NCI-H146 (cell line): ENCODE measurements at places on chromosomes 12 and 14.

- DNase-seq = peak; percentile 72
Measured at GRCh38 chr12:81128930-81129554, 51.2 kb downstream of the ACSS3 start.

DNA sequence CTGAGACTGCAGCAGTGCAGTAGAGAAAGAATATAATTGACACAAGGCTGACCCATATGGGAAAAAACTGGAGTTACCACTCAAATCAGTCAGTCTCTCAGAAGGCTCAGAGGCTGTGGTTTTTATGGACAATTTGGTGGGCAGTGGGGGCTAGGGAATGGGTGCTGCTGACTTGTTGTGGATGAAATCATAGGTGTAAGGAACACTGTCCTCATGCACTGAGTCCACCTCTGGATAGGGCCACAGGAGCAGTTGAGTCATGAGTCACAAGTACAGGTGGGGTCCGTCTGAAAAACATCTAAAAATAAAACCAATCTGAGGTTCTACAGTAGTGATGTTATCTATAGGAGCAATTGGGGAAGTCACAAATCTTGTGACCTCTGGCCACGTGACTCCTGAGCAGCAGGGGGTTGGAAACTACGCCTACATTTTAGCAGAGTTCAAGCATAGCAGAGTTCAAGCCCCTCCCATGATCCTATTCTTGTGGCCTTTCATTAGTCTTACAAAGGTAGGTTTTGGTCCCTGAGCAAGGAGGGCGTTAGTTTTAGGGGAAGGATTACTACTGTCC lies 18.1 kb upstream of the SGPP1 start:
- no peak for DNase-seq

GRCh38 chr12:79174626-79175025 lies 310.1 kb downstream of the SYT1 start:
- DNase-seq = no peak

DNA sequence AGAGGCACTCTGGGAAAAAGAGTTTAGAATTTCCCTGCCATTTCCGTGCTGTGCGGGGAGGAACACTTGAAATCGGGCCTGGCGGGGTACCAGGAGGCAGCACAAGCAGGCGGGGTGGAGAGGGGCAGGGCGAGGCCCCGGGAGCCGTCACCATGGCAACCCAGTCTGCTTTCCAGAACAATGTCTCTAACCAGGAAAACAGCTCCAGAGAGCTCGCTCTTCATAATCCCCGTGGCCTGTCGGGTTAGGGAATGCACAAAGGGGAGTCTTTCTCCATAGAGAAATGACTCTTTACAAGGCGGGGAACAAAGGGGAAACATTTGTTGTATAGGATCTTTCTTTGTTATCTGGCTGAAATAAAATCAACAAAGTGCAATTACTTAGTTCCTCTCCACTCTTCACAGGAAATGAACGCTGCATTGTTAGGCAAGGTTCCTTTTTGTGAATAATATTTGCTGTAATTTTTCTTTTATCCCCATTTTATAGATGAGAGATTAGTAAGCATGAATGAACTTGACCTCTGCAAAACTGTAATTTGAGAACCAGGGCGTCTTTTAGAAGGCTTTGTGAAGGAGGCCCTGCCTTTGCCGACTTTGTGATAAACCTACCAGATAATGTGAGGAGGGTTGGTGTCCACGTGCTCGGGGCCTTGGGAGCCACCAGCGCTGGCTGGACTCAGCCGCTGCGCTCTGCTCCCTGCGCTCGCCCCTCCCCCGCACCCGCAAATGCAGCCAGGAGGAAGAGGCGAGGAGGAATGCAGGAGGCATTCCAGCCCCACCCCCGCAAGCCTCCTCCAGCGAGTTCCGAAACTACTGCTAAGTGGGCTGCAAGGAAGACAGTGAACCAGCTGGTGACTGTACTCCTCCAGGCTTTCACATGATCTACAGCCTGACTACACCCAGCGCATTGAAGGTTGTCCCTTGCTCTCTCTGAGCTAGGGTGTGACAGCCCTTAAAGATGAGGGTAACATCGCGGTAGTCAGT lies 105.2 kb upstream of the ATF7IP start:
- peak; percentile 95 for DNase-seq

DNA sequence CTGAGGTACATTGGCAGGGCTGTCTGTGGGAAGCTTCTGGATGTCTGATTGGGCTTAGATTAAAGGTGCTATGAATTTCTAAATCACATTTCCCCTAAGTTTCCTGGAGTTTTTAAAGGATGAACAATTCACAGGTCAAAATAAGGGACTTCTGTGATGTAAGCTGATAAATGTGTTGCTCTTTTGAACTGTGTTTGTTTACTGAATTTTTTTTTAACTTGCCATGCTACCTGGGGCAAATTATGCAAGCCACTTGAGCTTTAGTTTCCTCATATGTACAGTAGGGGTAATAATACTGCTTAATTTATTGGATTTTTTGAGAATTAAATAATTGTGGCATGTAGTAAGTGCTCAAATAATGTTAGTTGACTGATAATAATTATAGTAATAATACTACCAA lies 52.8 kb upstream of the CCDC91 start:
- DNase-seq = no peak

GRCh38 chr12:6229224-6230218 lies 29.3 kb downstream of the CD9 start:
- DNase-seq = no peak

DNA sequence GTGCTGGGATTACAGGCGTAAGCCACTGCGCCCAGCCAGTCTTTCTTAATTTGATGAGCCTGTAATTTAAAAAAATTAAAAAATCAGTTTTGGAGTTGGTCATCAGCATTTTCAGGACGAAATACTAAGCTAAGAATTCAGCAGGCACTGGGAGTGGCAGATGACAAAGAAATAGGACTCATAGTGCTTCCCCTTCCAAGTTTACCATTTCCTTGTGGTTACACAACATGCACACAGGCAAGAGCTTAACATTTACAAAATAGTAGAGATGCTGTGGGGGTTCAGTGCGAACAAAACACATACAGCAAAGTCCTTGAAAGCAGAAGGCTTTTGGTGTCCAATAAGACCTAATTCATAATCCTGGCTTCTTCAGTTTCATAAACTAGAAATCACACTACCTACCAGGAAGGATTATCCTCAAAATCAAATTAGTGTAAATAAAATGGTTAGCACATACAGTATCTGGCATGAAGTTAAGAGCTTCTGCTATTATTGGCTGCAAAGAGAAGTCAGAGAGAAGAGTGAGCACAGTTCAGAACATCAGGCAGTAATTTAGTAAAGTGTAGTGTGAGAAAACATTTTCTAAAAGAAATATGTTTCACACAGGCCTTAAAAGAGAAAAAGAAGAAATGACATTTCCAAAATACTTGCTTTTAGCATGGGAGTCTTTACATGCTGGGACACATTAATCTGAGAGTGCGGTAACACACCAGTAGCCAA lies 22.2 kb upstream of the KIF21A start:
- no peak for DNase-seq

GRCh38 chr14:72801836-72802587 lies 91.9 kb downstream of the DPF3 start:
- DNase-seq = no peak

GRCh38 chr14:60721326-60722106 lies 2.6 kb downstream of the SIX4 start:
- peak; percentile 34 for DNase-seq

DNA sequence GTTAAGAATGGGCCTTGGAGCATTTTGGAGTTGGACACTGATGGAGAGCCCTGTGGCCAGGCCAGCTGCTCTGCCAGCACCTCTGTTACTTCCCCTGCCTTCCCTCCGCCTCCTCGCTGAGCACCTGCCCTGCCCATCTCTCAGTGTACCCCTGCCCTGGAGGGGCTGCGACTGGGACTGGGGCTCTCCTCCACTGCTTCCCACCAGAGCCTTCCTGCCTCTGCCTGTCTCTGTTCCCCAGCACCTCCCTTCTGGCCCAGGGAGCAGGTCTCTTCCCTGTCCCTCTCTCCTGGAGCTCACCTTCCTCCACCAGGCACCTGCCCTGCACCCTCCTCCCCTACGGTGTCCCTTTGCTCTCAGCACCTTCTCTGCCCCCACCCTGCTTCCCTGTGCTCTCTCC lies 62.1 kb downstream of the WDR20 start:
- no peak for DNase-seq

GRCh38 chr14:99774556-99775307 lies 18.5 kb upstream of the EML1 start:
- DNase-seq = no peak

GRCh38 chr12:111419784-111420183 lies 14.1 kb downstream of the SH2B3 start:
- no peak for DNase-seq

GRCh38 chr12:19959353-19959752 lies 409.0 kb upstream of the PDE3A start:
- DNase-seq = no peak

- DNase-seq = no peak
Measured at GRCh38 chr14:74660167-74660566, 48.1 kb upstream of the LTBP2 start.

GRCh38 chr12:99390707-99391106 lies 256.8 kb upstream of the GARIN6 start:
- no peak for DNase-seq

DNA sequence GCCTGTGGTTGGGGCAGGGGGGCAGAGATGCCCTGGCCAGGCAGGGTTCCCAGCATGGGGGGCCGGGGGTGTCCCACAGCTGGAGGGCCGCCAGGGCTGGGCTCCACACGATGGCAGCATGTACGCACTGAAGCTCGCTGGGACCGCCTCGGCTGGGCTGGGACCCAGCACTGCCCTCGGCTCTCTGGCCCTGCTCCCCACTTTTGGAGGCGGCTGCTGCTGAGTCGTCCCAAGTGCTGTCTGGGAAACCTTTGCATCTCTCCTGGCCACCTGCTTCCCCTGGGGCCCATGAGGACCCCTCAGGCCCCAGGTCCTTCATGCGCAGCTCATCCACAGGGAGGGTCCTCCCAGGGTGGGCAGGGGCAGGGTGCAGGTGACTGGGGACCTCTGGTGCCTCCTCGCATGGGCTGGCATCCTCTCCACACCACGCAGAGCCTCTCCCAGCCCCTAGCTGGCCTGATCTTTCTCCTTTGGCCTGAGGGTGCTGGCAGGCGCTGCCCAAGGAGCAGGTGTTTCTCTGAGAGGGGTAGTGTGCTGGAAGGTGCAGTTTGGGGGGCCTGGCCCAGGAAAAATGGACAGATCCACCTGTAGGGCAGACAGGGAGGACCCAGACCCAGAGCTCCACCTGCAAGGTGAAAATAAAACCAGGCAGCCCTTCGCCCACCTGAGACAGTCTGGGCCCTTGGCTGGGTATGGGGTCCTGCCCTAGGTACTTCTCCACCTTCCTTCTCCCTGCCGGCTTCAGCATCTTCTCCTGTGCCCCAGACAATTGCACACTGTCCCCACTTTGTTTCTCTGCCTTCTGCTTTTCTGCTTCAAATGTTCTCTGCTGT lies 46.9 kb downstream of the DLK1 start:
- no peak for DNase-seq

DNA sequence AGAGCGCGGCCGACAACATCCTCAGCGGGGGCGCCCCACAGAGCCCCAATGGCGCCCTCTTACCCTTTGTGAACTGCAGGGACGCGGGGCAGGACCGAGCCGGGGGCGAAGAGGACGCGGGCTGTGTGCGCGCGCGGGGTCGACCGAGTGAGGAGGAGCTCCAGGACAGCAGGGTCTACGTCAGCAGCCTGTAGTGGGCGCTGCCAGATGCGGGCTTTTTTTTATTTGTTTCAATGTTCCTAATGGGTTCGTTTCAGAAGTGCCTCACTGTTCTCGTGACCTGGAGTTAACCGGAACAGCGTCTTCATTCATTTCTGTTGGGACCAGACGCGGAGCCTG lies 103.8 kb upstream of the FKBP4 start:
- no peak for DNase-seq

- peak; percentile 4 for DNase-seq
Measured at GRCh38 chr14:74905595-74906142, 17.4 kb downstream of the RPS6KL1 start.

- DNase-seq = no peak
Measured at GRCh38 chr12:76299536-76300296, 48.5 kb downstream of the BBS10 start.

GRCh38 chr12:122072031-122072970 lies 6.3 kb upstream of the MLXIP start:
- DNase-seq = peak; percentile 83

DNA sequence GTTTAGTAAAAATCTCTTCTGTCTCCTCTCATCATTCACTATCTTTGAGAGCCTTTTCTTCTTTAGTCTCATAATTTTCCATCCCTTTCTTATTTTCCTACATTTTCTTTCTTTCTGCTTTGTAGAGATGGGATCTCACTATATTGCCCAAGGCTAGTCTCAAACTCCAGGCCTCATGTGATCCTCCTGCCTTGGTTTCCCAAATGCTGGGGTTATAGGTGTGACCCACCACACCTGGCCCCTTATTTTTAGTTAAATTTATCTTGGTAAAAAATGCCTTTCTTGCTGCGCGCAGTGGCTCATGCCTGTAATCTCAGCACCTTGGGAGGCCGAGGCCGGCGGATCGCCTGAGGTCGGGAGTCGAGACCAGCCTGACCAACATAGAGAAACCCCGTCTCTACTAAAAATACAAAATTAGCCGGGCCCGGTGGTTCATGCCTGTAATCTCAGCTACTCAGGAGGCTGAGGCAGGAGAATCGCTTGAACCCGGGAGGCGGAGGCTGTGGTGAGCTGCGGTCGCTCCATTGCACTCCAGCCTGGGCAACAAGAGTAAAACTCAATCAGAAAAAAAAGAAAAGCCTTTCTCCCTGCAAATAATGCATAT lies 996 bp downstream of the SLC2A3 start:
- no peak for DNase-seq

DNA sequence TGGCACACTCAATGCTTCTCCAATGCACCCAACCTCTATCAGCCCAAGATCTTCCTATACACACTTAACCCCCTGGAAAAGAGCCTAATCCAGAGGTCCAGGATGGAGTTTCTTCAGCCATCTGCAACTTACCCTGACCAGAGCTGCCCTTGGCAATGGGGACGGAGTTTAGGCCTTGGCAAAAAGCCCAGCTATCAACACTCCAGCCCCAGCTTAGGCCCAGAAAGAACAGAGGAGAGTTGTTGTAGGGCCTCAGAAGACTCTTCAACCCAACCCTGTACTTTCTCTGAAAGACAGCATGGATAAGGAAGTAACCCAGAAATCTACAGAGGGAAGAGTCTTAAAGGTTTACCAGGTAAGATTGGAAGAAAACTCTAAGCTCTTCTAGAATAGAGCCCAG lies 219.3 kb upstream of the PELI2 start:
- no peak for DNase-seq

DNA sequence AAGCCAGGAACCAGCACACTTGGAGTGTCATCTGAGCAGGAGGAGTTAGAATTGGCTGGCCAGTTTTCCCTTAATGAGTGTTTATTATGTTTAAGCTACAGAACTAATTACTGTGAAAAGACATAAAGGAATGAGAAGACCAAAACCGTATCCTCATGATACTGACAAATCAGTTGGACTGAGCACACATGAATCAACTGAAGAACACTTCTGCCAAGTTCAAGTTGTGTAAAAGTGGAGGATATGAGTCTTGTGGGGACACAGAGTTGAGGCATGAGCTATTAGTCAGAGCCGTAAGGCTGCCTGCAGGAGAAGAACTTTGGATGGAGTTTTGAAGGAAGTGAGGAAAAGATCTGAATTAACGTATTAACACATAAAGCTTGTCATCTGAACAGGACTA lies 43.1 kb downstream of the HMGA2 start:
- DNase-seq = no peak
